Thoracic aorta (tissue), 2 donors: ENCODE measurements at places on chromosomes 11 and 22. TPM values are rescaled to one million over a fixed set of nuclear protein-coding genes. Genes with fewer than 3 reads are reported as not detected.

ZBTB16 gene
- 314 TPM for total RNA-seq

ALG9 gene
- total RNA-seq: 21.2 TPM

UPK3A gene
- total RNA-seq: not detected

OR52E4 gene
- total RNA-seq: not detected

OR51B5 gene
- total RNA-seq: 0.49 TPM

GPHA2 gene
- total RNA-seq: not detected

GRCh38 chr11:106466521-106467080 is 389.1 kb downstream of the AASDHPPT start:
- no peak for DNase-seq
- H3K27me3 ChIP-seq: no peaks in the 10 kb centered on the region
- H3K4me1 ChIP-seq: peaks cover 7% of the 10 kb centered on the region
- no peaks in the 10 kb centered on the region for H3K36me3 ChIP-seq
- H3K27ac ChIP-seq: no peak overlapping the region
- no peak overlapping the region for H3K4me3 ChIP-seq

GRCh38 chr11:35641171-35641897 is 21.2 kb upstream of the TRIM44 start:
- no peak overlapping the region for H3K4me3 ChIP-seq
- DNase-seq: no peak
- H3K36me3 ChIP-seq: no peaks in the 10 kb centered on the region
- H3K27me3 ChIP-seq: no peaks in the 10 kb centered on the region
- no peak overlapping the region for H3K27ac ChIP-seq
- no peaks in the 10 kb centered on the region for H3K4me1 ChIP-seq

DNA sequence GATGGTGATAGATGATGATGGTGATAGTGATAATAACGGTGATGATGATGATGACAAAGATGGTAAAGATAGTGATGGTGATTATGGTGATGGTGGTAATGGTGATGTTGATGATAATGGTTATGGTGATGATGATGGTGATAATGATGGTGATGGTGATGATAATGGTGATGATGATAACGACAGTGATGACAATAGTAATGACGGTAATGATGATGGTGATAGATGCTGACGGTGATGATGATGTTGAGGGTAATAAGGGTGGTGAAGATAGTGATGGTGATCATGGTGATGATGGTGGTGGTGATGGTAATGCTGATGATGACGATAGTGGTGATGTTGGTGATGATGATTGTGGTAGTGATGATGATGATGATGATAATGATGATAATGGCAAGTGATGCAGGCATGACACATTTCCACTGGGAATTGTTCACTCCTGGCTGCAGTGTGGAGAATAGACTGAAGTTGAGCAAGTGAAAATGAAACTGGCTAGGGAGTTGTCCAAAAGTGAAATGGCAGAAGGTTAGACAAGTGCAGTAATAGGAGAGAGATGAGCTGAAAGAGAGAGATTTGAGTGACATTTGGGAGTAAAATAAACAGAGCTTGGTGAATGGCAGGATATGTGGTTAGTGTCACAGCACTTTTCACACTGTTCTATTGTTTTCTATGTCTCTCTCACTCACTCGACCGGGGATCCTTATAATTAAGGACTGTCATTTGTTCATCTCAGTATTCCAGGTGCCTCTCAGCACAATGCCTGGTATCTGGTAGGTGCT is 992.5 kb downstream of the OPCML start:
- no peaks in the 10 kb centered on the region for H3K36me3 ChIP-seq
- no peaks in the 10 kb centered on the region for H3K27me3 ChIP-seq
- H3K4me3 ChIP-seq: no peak overlapping the region
- H3K27ac ChIP-seq: no peak overlapping the region

- H3K4me1 ChIP-seq: peaks cover 14% of the 10 kb centered on the region
These were observed 12.9 kb downstream of the ROBO3 start for GRCh38 chr11:124877910-124878758.

DNA sequence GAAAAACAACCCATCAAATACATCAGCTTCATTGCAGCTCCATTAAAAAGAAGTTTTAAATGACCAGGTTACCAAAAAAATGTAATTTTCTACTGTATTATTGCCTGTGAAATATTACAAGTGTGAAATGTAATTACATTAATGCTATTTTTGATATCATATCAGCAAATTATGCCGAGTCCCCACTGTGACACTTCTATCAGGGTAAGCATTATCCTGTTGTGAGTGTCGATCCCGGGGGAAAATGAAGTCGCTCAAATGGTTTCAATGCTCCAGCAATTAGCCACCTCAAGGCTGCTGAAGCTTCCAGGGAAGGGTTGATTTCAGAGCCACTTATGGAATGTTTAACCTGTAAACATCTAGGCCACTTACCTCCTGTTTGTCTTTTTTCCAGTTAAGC is 70.4 kb downstream of the RCN1 start:
- H3K27me3 ChIP-seq: no peaks in the 10 kb centered on the region
- H3K36me3 ChIP-seq: no peaks in the 10 kb centered on the region
- no peaks in the 10 kb centered on the region for H3K4me1 ChIP-seq
- H3K4me3 ChIP-seq: no peak overlapping the region

- no peaks in the 10 kb centered on the region for H3K36me3 ChIP-seq
- DNase-seq: no peak
- H3K27me3 ChIP-seq: no peaks in the 10 kb centered on the region
These were observed 69.8 kb downstream of the PRR5L start for GRCh38 chr11:36365907-36366306.

- H3K27ac ChIP-seq: peak overlapping the region; percentile 48
- H3K4me3 ChIP-seq: no peak overlapping the region
- peaks cover 5% of the 10 kb centered on the region for H3K36me3 ChIP-seq
These were observed 5.8 kb downstream of the PITPNB start for GRCh38 chr22:27913162-27913741.

DNA sequence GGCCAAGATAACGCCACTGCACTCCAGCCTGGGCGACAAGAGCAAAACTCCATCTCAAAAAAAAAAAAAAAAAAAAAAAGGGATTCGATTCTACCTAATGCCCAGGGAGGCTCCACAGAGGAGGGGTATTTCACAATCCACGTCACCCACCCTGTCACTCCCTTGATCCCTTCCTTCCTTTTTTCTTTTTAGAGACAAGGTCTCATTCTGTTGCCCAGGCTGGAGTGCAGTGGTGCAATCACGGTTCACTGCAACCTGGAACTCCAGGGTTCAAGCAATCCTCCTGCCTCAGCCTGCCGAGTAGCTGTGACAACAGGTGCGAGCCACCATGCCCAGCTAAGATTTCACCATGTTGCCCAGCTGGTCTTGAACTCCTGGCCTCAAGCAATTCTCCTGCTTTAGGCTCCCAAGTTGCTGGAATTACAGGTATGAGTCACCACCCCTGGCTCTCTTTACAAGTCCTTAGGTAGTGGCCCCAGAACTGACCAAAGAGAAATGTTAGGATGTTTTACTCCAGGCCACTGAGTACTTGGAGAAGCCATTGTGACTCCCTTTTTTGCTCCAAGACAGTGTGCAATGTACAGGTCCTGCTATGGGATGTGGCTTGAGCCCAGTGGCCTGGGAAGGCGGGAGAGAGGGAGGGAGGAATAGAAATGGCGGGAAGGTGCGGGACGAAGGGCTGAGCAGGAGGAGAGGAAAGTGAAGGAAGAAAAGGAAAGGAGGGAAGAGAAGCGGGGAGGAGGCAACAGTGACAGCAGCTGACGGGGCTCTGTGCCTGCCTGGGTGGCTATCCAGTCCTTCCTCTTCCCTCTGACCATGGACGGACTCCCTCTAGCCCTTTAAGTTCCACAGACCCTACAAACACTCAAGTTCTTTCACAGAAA is 11.8 kb upstream of the FXYD2 start:
- no peak for DNase-seq
- no peaks in the 10 kb centered on the region for H3K27me3 ChIP-seq
- no peak overlapping the region for H3K4me3 ChIP-seq
- H3K27ac ChIP-seq: no peak overlapping the region

DNA sequence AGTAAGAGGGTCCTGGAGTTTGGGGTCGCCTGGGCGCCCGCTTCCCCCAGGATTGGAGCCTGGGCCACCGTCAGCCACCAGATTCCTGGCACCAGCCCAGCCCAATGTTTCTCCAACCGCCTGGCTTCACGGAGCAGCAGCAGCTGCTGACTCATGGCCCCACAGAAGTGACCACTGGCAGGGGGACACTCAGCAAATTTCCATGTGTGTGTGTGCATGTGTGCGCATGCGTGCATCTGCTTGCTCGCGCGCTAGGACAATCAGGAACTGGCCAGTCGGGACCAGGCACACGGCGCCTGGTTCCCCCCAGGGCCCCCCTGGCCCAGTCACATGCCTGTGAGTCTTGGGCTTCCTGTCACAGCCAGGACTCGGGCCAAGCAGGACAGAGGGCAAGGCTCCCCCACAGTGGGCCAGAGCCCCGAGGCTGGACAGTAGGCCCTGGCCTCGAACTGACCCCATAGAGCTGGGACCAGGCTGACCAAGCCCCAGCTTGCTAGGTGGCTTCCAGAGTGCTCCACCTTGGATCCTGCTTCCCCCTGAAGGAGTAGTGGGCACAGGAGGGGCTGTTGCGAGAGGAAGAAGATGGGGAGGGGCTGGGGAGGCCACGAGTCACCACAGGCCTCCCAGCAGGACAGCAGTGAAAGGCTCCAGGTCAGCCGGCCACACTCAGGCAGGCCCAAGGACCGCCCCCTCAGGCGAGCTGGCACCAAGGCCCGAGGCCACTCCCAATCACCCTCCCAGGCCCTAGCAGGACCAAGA is 3.2 kb downstream of the CTSD start:
- H3K4me3 ChIP-seq: peak overlapping the region; percentile 19
- H3K36me3 ChIP-seq: peaks cover 32% of the 10 kb centered on the region
- DNase-seq: peak; percentile 60
- no peaks in the 10 kb centered on the region for H3K27me3 ChIP-seq
- peaks cover 45% of the 10 kb centered on the region for H3K4me1 ChIP-seq

DNA sequence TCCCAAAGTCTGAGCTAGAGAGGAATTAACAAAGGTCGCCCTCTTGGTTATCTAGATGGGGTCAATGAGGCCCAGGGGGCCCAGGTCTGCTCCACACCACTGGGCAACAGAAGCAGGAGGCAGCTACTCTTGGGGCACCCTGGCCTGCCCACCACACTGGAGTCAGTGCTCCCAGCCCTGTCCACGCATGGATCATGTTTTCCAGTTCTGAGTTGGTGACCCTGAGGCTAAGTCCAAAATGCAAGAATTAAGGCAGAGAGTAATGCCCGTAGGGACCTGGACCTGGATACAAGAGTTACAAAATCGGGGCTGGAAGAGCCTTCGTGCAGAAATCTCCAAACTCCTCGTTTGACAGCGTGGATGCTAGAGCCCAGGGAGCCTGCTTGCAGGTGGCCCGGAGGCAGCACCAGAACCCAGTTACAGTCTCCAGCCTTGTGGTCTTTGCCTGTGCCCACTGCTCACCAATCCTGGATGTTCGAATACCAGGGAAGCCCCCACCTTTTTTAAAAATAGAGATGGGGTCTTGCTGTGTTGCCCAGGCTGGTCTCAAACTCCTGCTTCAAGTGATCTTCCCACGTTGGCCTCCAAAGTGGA is 6.1 kb upstream of the THRSP start:
- H3K27me3 ChIP-seq: no peaks in the 10 kb centered on the region
- H3K4me1 ChIP-seq: peaks cover 23% of the 10 kb centered on the region
- no peaks in the 10 kb centered on the region for H3K36me3 ChIP-seq
- DNase-seq: no peak
- no peak overlapping the region for H3K4me3 ChIP-seq

DNA sequence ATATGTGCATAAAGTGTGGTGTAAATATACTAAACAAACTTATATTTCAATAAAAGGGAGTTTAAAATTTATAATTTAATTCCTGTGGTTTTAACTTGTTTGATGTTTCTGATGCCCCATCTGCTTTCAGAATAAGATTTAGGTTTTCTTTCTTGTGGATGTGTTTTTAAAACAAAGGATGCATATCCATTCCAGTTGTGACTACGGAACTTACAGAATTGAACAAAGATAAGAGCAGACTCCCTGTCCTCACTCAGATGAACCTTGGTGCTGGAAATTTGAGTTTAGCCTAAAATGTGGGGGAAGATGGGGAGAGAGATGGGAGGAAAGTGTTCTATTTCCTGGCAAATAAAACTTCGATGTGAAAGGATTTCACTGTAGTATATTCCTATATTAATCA is 2.5 kb downstream of the FJX1 start:
- no peaks in the 10 kb centered on the region for H3K36me3 ChIP-seq

DNA sequence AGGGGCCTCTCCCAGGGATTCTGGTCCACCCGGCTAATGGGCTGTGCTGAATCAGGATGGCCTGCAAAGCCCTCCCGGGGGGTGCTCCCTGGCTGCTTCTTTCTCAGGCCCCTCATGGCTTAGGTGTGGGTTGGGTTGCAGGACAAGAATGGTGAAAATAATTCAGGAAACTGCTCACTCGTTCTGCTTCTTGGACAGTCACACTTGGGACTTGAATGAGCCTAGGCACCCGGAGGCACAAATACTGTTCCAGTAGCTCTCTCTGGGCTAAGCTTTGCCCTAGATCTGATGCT is 83.2 kb downstream of the TRIM29 start:
- no peaks in the 10 kb centered on the region for H3K4me1 ChIP-seq
- H3K4me3 ChIP-seq: no peak overlapping the region
- H3K27me3 ChIP-seq: no peaks in the 10 kb centered on the region
- no peaks in the 10 kb centered on the region for H3K36me3 ChIP-seq
- DNase-seq: no peak
- no peak overlapping the region for H3K27ac ChIP-seq

GRCh38 chr11:12783765-12784164 is 109.5 kb downstream of the TEAD1 start:
- no peak overlapping the region for H3K27ac ChIP-seq
- no peaks in the 10 kb centered on the region for H3K36me3 ChIP-seq
- no peak overlapping the region for H3K4me3 ChIP-seq
- DNase-seq: no peak

GRCh38 chr11:12003336-12003735 is 5.1 kb downstream of the DKK3 start:
- peaks cover 51% of the 10 kb centered on the region for H3K4me1 ChIP-seq
- H3K36me3 ChIP-seq: peaks cover 5% of the 10 kb centered on the region
- no peak overlapping the region for H3K4me3 ChIP-seq
- H3K27me3 ChIP-seq: no peaks in the 10 kb centered on the region
- no peak for DNase-seq
- peak overlapping the region; percentile 55 for H3K27ac ChIP-seq

DNA sequence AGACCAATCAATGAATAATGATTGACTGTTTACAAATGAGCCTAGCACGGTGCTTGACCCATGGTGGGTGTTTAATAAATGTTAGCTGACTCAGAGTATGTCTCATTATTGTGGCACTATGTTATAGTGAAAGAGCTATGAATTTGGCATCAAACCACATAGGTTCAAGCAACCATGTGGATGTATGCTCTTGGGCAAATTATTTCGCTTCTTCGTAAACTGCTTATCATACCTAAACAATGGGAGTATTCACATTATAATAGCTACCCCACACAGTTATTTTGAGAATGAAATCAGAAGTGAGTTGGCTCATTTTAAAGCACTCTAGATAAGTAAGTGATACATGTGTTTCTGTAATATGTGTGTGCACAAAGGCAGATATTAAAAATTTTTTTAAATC is 118.7 kb upstream of the HSD17B12 start:
- H3K4me1 ChIP-seq: no peaks in the 10 kb centered on the region
- no peak for DNase-seq
- H3K4me3 ChIP-seq: no peak overlapping the region
- no peak overlapping the region for H3K27ac ChIP-seq
